Stimulated activated CD8-positive, alpha-beta memory T cell treated with anti-CD3 and anti-CD28 coated beads, Interleukin-7, amount 100 ng/mL, for 1 hour (primary cell): ENCODE measurements at places on chromosomes 3 and 15.

GRCh38 chr15:57890878-57891277, 174.6 kb downstream of the ALDH1A2 start:
- no peak for DNase-seq

- no peak for DNase-seq
Measured at GRCh38 chr3:71244153-71244825, 339.2 kb downstream of the FOXP1 start.

- no peak for DNase-seq
Measured at GRCh38 chr15:90994059-90994416, 297 bp downstream of the PRC1 start.

GRCh38 chr3:138360869-138361525, 12.6 kb downstream of the MRAS start:
- no peak for DNase-seq

- DNase-seq = no peak
Measured at GRCh38 chr3:156530980-156531379, 23.9 kb downstream of the SSR3 start.

- no peak for DNase-seq
Measured at GRCh38 chr3:153096731-153097131, 65.3 kb upstream of the RAP2B start.

DNA sequence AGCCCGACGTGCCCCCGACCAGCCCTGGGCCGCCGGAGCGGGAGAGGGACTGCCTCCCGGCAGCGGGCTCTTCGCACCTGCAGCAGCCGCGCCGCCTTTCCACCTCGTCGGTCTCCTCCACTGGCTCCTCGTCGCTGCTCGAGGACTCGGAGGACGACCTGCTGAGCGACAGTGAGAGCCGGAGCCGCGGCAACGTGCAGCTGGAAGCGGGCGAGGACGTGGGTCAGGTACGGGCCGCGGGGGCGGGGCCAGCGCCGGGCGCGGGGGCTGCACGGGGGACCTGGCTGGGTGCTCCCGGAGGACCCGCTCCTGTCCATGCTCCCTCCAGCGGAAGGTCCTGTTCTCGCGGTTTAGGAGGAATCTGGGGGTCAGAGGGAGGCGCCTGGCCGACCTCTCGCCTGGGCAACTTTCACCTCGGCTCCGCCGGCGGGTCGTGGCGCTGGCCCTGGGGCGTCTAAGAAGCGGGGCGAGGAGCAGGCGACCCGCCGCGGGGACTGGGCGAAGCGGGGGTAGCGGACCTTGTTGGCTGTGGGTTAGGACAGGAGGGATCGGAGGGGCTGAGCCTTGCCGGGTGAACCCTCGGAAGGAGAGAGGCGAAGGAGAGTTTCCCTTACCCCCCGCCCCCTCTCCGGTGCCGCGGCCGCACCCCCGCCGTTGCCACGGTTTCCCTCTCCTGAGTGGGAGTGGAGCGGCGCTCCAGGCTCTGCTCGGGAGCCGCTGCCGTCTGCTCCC, 682 bp downstream of the ITPKA start:
- DNase-seq = no peak

DNA sequence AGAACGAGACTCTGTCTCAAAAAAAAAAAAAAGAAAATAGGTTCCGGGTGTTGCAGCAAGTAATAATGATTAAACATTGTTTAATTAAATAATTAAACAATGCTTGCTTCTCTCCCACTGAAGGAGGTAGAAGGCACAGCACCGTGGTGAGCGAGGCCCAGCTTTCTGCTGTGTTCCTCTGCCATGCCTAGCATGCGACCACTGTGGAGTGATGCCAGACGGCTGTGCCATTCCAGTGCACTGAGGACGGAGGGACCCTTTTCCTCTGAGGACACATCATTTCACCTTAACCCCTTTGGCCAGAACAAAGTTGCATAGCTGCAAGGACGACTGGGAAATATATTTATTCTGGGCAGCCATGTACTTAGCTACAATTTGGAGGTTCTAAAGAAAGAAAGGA, 322.8 kb upstream of the TPRG1 start:
- DNase-seq = no peak

GRCh38 chr15:90860942-90861675, 7.3 kb upstream of the FURIN start:
- DNase-seq = no peak

- DNase-seq = no peak
Measured at GRCh38 chr15:41564960-41565502, 6.0 kb downstream of the TYRO3 start.

DNA sequence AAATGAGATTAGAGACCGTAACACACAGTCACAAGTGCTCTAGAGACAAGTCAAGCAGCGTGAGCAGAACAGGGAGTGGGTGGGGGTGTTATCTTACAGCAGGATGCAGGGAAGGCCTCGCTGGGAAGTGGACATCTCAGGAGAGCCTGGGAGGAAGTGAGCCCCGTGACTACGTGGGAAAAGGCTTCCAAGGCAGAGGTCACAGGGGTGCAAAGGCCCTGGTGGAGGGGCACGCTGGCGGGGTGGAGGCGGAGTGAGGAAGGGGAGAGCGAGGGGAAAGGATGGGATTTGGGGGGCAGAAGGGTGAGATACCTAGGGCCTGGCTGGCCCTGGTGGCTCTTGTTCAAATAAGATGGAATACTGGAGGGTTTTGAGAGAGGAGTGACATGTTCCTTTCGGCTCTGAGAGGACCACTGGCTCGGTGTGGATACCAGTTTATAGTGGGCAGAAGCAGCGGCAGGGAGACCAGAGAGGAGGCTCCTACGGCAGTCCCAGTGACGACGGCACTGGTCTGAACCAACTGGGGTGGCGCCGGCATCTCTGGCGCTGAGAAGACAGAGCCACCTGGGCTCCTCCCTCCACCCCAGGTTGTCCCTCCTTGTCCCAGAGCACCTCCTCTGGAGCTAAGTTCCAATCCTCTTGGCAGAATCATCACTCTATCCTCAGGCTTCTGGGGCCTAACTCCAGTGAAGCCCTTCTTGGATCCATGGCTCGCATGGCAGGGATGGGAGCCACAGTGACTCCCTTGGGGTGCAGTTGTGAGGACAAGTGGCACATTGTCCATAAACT, 266.2 kb upstream of the LYSMD4 start:
- no peak for DNase-seq

GRCh38 chr3:5248822-5249221, 61.3 kb downstream of the EDEM1 start:
- no peak for DNase-seq

DNA sequence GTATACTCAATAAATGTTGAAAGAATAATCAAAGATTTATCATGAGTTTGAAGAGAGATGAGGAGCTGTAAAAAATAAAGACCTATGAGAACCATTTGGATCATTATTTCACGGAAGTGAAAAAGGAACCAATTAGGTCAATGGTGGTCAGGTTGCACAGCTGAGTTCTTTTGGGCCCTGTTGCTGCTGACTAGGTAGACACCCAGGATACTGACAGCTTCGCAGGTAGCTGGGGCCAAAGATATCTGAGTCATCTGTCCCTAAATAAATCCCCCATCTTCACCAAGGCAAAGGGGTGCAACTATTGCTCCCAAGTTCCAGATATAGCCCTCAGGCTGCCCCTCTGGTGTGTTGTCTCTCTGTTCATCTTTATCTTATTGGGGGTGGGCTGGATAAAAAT, 5.0 kb upstream of the ARL14 start:
- DNase-seq = no peak

GRCh38 chr3:141250828-141251227, 19.2 kb downstream of the PXYLP1 start:
- no peak for DNase-seq

DNA sequence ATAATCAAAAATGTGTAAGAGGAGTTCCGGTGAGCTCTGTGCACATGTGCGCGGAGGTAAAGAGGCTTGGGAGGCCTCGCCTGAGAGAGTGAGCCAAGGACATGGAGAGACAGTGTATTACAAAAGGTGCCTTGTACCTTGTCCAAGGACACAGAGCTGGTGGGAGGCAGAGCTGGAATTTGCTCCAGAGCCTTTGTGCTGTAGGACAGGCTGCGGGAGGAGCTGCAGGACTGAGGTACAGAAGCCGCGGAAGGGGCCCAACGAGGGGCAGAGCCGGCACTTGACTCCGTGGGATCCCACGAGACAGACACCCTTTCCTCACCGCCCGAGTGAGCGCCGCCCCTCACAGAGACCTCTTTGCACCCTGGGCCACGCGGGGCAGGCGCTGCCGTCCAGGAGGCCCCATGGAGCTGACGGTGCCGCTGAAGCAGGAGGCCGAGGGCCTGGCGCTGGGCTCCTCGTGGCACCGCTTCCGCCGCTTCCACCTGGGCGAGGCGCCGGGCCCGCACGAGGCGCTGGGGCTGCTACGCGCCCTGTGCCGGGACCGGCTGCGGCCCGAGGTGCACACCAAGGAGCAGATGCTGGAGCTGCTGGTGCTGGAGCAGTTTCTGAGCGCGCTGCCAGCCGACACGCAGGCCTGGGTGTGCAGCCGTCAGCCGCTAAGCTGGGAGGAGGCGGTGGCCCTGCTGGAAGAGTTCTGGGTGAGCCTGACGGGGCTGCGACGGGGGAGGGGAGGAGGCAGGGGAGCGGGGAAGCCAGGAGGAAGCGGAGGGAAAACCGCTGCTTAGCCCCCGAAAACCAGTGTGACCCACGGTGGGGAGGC, 68.7 kb downstream of the SLTM start:
- DNase-seq = no peak

- DNase-seq = no peak
Measured at GRCh38 chr15:49279521-49280456, 109.7 kb downstream of the GALK2 start.

DNA sequence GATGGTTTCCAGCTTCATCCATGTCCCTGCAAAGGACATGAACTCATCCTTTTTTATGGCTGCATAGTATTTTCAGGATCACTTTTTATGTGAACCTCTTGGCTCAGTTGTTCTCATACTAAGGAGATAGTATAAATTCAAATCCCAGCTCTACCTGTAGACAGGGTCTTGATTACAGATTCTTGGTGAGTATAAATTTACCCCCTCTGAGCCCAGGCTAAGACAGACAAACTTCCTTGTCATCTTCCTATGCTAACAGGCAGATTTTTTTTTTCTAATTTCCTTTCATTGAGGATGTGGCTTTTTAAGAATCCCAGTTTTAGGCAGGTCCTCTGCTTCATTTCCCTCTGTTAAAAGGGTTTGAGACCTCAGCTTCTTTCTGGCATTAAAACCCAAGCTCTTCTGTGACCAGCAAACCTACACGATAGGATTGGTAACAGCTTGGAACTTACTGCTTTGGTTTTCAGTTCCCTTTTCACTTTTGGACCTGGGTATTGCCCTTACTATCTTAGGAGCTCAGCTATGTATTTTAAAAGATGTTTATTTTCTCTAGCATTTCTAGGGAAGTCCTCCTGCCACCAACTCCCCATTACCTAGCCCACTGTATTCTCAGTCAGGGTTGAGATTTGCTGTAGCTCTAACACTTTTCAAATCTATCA, 72.5 kb downstream of the VPS8 start:
- DNase-seq = no peak

GRCh38 chr3:55162031-55162795, 234.4 kb upstream of the LRTM1 start:
- no peak for DNase-seq

DNA sequence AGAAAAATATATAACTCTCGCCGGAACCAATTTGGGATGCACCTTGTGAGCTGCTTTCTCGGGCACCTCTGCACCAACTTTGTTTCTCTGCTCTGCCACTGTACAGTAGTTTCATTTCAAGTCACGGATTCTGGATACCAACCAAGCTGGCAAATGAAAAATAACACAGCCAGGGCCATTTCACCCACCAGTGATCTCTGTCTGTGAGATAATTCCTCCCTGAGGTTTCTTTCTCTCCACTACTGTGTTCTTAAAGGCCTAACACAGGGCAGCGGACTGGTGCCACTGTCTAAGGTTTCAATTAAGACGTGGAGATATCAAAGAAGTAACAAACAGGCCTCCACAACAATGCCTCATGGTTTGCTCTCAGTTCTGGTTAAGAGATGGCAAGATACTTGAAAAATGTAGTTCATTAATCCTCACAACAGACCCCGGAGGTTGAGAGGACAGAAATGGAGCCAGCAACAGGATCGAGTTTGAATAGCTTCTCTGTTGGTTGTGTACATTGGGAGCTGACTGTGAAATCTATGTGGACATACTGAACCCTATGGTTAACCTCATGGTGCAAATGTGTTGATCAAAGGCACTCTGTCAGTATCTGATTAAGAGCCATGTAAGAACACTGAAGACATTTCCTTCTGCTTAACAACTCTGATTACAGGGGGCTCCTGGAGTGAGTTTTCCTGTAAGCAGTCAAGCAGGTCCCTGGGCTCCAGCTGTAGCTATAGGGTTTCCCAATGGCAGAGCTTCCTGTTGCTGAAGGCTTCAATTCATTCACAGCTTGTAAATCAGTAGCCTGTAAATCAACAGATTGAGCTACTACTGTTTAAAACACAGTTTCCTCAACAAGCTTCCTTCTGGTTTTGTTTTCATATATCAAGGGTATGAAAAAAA, 470.5 kb downstream of the EPHA3 start:
- no peak for DNase-seq

DNA sequence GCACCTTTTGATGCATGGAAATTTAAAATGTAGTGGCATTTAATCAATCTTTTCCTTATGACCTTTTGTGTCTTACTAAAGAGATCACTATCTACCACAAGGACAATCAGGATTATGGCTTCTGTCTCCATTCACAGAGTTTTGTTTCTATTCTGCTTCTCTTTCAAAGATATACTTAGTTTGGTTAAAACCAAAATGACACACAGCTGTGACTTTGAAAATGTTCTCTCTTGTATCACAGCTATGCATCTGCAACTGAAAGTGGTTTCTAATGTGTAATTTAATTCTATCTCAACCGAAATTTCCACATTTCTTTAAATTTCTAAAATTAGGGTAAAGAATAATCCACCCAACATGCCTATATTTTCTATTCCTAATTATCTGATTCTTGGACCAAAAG, 27.7 kb downstream of the HLTF start:
- no peak for DNase-seq

DNA sequence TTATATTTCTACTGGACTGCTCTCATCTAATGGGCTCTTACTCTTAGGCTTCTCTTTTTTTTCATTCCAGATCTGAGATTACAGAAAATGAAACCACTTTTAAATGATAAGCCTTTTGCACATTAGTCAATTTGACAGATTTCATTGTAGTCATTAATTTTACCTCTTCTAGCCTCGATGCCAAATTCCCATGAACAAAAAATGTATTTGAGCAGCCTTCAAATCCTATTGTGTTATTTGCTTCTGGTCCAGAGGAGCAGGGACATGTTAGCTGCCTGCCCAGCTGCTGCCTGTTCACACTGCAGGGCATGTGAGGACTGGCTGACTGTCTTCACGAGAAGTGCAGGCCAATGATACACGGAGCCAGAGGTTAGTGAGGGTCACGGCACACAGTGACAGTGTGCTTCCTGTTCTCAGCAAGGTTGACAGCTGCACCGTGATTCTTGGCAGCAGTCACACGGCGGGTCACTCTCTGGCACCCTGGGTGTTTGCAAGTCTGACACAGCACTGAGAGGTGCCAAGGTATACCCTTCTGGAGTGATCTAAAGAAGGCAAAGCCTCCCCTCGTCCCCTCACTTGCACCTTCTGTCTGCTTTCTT, 40.8 kb downstream of the KAT2B start:
- peak; percentile 12 for DNase-seq

- DNase-seq = no peak
Measured at GRCh38 chr3:194421-194820, 2.1 kb upstream of the CHL1 start.
